ENCODE measurements at places on chromosomes 13 and 19.

DNA sequence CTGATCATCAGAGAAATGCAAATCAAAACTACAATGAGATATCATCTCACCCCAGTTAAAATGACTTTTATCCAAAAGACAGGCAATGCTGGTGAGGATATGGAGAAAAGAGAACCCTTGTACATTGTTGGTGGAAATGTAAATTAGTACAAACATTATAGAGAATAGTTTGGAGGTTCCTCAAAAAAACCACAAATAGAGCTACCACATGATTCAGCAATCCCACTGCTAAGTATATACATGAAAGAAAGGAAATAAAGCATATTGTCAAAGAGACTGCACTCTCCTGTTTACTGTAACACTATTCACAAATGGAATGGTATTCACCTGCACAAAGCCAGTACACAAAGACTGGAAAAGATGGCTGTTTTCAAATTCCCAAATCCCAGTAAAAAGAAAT is 1233.7 kb downstream of the PCDH17 start:
- DNase-seq = no peak

DNA sequence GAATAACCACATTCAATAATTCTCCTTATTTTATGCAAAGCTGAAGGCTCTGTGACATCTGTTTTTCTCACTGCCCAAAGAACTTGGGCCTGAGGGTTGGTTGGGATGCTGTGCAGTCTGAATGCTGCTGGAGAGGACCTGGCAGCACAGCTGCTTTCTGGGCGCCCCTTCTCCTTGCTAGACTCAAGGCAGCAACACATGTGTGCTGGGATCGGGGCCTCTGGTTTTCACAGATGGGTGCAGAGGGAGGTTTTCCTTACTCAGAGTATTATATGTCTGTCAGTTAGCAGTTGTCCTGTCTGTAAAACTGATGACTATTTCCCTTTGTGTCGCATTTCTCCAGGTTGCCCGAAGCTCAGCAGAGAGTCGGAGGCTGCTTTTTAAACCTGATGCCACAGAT is 53.2 kb upstream of the TEX29 start:
- no peak for DNase-seq

DNA sequence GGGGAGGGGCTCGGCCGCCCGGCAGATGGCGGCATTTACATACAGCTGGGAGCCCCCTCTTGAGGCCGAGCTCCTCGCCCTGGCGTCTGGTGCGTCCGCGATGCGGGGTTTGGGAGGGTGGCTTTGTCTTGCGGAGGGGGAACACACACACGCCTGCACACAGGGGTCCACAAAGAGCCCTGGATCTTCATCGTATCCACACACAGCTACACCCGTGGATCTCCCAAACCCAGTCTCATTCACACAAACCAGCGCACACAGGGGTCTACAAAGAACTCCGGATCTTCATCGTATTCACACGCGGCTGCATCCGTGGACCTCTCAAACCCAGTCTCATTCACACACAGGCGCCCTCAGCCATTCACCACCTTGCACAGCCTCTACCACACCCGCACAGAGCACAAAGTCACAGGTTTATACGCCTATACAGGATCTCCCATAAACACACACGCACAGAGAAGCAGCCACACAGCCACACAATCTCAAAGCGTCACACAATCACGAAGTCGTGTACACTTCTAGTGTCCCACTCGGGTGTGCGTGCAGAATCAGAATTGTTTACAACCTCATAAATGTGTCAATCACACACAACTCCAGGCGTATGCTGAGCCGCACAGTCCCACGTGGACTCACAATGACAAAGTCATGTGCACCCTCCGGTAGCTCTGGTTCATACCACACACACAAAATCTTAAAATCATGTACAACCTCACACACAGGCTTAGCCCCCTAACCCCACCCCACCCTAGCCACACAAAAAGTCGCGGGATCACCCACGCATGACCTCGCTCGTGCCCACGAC is 550 bp upstream of the DLL3 start:
- DNase-seq = peak; percentile 49

DNA sequence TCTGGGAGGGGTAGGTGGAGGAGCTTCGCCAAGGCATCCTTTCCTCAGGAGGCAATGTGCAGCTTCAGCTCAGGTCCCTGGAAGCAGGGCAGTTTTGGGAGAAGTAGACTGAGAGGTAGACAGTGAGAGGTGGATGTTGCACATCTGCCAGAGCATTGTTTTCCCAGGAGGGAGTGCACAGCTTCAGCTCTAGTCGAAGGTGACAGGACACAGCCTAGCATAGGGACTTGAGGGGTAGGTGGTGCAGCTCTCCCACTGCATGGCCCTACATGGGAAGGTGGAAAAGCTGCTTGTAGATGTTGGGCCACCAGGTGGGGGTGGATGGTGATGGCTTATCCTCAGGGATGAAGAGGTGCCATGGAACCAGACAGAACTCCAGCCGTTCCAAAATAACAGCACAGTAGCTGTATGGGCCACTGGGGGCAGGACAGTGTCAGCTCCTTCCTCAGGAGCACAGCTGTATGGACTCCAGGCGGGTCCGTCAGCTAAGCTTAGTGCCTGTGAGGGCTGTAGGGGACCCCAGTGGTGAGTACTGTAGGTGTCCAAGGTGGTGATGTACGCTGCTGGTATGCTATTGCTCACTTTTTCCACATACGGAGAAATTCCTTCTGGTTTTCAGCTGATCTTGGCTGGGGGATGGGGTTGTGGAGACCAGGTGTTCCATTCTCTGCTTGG is 17.4 kb upstream of the ZNF543 start:
- DNase-seq = peak; percentile 52

DNA sequence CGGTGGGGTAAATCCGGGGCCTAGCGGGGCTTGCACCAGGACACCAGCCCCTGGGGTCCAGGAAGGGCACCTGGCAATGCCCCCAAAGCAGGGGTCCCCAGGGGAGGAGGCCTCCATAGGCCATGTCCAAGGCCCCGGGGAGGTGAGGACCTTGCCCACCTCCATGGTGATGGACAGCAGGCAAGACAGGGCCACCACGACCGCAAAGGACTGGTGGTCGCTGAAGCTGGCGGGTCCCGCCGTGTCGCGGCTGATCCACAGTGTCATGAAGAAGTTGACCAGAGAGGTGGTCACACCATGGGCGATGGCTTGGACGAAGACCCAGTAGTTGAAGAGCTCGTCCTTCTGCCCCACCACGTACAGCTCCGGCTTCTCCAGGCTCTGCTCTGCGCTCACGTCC is 26.8 kb downstream of the ATP8B3 start:
- DNase-seq = no peak

DNA sequence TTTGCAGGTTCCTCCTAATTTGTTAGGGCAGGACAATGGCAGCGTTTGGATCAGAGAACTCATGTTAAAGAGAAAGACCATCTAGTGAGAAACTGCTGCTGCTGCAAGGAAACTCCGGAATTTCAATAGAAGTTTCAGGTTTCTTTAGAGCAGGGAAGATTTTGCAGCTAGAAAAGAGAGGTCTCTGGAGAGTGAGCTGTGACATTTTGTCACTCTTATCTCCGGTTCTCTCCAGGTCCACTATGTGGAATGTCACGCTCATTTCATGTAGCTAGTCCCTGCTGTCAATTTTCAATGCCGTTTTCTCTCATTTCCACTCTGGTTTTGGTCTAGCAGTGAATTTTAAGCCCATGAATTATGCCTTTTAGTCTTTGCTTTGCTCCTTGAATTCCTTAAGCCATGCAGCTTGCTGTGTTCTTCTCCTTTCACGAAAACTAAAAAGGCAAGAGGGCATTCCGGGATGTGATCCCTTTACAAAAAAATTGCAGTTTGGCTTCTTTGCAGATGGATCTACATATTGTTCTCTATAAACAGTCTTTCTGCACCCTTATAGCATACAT is 46.7 kb upstream of the POSTN start:
- no peak for DNase-seq

GRCh38 chr13:109645831-109646230 is 140.6 kb downstream of the IRS2 start:
- DNase-seq = no peak

DNA sequence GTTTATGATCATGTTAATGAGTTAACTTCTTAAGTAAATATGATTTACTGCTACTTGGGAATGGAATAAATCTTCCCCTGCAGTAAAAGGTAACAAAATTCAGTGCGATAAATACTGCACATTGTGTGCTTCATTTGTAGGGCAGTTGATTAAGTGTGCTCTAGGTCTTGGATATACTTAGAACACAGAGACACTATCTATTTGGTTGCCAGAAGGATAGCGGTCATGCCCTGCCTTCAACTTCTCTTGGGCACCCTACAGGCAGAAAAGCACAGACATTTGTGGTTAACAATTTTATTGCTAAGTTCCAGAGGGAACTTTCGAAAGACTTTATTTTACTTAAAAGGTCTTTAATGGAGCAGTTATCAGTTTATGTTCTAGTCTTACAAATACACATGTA is 605.8 kb downstream of the PCDH9 start:
- DNase-seq = no peak

- no peak for DNase-seq
Observed at GRCh38 chr19:46739290-46739771, 6.5 kb upstream of the FKRP start.

DNA sequence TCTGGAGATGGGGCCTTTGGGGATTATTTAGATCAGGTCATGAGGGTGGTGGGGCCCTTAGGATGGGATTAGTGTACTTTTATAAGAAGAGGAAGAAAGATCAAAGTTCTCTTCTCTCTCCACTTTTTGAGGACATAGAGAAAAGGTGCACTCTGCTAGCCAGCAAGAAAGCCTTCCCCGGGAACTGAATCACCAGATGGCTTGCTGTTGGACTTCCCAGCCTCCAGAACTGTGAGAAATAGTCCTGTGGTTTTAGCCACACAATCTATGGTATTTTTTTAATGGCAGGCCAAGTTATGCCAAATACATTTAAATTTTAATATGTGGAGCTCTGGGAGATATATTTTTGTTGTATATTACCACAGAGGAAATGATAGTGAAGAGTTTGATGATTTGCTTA is 385.8 kb downstream of the KLF12 start:
- no peak for DNase-seq

DNA sequence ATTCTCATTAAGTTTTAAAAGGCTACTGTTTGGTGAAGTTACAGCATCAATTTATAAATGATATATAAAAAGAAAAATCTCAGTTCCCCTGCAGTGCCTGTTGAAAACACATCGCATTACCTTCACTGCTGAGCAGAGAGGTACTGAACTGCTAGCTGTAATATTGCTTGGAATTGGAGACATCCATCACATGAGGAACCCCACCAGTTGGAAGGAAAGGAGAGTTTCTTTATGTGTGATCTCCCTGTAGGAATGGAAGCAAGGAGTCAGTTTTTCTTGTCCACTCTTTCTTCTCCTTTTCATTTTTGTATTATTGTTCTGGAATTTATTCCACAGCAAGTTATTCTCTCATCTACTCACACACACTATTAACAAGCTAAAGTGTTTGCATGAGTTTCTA is 1586.0 kb upstream of the PRR20A start:
- DNase-seq = no peak

GRCh38 chr13:56396318-56396717 is 744.4 kb upstream of the PRR20A start:
- no peak for DNase-seq

DNA sequence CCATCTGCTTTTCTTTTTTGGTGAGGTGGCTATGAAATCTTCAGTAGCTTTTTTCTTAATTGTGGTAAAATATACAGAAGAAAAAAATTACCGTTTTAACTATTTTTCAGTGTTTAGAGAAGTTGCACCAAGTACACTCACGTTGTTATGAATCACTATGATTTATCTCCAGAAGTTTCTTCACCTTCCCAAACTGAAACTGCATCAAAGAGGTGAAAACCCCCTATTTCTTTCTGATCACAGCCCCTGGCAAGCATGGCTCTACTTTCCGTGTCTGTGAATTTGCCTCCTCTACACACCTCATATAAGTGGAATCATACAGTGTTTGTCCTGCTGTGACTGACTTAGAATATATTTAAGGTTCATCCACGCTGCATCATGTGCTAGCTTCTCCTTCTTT is 15.6 kb upstream of the SIGLEC10 start:
- no peak for DNase-seq

DNA sequence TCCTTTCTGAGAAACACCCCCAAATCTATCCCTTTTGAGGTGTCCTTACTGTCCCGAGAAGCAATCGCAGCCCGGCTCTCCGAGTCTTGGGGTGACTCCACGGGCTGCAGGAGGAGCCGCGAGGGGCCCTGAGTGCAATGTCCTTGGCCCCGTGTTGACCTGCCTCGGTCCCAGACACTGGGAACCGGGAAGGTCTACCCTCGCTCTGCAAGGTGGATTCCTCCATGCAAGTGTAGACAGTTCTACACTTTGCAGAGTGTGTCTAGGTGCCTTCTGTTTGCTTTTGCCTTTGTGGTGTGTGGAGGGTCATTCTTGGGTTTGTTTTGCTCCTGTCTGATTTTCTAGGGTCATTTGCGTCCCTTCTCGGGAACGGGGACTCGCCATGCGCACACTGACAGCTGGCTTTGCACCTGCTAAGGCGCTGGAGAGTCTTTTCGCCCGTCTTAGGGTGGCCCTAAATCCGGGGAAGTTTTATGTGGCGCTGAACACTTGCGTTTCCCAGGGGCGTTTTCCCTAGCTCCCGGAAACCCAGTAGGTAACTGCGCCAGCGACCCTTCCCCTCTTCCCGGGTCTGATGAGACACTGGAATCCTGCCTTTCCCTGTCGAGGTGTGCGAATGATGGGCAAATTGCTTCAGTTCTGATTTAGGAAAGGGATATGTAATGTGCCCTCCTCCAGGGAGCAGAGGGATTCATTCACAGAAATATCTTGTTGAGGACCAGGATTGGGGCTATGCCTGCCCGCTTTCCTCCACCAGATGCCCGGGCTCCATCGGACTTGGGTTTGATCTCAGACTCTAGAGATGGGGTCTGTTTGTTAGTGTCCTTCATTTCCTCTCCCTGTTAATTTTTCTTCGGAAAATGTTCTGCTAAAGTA is 755 bp downstream of the SERTM1 start:
- DNase-seq = no peak

GRCh38 chr13:110353339-110353977 is 46.4 kb downstream of the COL4A2 start:
- no peak for DNase-seq

- DNase-seq = no peak
Observed at GRCh38 chr19:3804429-3804828, 18.2 kb upstream of the MATK start.

DNA sequence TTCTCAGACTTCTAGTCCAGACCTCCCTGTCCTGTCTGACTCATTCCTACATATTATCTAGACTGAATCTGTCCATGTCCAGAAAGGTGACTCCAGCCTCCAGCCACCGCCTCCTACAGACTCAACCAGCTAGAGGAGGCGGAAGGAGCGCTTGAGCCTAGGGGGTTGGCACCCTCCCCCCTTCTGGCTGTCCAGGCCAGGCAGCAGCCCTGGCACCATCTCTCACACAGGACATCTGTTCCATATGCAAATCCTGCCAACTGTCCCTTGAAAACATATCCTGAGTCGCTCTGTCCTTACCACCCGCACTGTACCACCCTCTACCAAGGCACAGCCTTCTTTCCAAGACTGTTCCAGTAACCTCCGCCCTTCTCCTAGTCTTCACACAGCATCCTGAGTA is 150.7 kb upstream of the WASF3 start:
- peak; percentile 7 for DNase-seq

DNA sequence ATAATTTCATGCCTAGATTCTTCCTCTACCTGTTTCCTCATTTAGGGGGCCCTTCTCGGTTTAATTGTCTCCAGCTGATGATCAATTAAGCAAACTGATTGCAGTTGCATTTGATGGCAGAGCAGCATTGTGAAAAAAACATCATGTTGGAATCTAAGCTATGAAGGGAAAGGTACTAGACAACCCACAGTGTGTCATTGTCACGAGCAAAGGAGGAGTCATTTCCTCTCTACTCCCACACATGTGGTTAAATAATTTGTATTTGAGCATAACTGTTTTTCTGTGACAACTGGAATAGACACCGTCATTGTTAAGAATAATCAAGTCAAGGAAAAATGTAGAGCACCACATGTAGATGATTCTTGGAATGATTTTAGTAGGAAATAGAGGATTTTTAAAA is 240.3 kb downstream of the DCT start:
- peak; percentile 88 for DNase-seq
